Activated naive CD8-positive, alpha-beta T cell treated with anti-CD3 and anti-CD28 coated beads for 36 hours (primary cell): ENCODE measurements at places on chromosomes 2 and 18. TPM values are rescaled to one million over a fixed set of nuclear protein-coding genes. Genes with fewer than 3 reads are reported as not detected.

The CYBRD1 gene
- 0.52 TPM for total RNA-seq

The ANKAR gene
- 2.4 TPM for total RNA-seq

The REG1B gene
- total RNA-seq = not detected

The CNDP1 gene
- not detected for total RNA-seq

The ME2 gene
- total RNA-seq = 153 TPM

The MC2R gene
- not detected for total RNA-seq

The EHD3 gene
- 1.1 TPM for total RNA-seq

GRCh38 chr18:63292831-63293683 lies 26.5 kb downstream of the BCL2 start:
- DNase-seq = peak; percentile 34

GRCh38 chr2:127763776-127764175 lies 47.2 kb downstream of the WDR33 start:
- DNase-seq = no peak

DNA sequence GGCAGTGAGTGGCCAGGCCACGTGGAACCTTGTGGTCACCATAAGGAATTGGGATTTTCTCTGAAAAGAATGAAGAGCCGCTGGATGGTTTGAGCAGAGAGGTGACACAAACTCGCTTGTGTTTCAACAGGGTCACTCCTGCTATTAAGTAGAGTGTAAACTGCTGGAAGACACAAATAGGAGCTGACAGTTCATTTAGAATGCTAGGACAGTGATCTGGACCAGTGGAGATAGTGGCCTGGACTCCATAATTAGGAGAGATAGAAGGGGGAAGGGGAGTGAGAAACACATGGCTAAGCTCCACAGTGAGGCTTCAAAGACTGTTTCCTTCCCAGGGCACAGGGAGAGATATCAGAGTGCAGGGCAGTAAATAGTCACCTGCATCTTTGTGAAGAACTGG lies 381.1 kb upstream of the ST6GAL2 start:
- no peak for DNase-seq

DNA sequence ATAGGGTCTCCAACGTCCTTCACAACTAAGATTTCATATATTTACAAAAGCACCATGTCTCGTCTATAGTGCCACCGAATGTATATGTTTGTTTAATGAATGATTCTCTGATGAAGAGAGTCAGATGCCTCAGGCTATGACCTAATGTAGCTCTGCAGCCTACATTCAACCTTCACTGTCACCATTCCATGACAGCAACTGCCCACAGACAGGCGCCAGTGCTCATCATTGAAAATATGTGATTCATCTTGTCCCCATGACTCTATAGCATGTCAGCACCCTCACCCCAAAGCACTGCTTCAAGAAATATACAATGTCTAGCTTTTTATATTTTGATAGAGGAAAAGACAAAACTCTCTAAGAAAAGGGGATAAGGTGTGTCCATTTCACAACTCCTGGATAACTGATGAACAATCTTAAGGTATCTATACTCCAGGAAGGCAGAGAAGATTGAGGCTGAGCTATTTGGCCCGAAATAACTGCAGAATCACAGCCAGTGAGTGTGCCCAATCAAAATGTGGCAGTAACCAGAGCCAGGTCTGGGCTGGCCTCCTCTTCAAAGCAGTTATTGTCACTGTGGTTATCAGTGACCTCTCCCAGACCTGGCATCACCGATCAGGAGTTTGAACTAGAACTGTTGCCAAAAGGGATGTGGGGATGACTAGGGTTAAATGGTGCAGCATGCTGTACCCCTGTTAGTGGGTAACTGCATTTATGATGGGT lies 246.6 kb downstream of the SETBP1 start:
- DNase-seq = no peak

GRCh38 chr18:58104096-58104495 lies 60.1 kb downstream of the NEDD4L start:
- no peak for DNase-seq

DNA sequence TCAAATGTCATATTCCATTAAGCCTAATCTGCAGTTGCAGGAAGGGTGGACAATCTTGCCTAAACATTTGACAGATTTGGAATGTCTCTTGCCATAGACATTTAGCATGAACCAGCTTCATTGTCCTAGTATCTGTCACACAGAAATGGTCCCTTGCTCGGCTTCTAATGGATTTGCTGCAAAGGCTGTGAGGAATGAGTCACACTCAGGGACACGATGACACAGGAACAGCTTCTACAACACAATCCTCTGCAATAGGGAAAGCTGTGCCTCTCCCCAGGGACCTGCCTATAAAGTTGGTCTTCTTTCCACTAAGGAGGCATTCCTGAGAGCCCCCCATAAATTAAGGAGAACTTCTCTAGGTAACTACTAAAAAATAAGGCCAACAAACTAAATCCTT lies 155.1 kb upstream of the L3MBTL4 start:
- no peak for DNase-seq

GRCh38 chr2:31973665-31974064 lies 37.1 kb downstream of the MEMO1 start:
- no peak for DNase-seq

GRCh38 chr2:7539077-7539476 lies 621.9 kb downstream of the RNF144A start:
- no peak for DNase-seq

DNA sequence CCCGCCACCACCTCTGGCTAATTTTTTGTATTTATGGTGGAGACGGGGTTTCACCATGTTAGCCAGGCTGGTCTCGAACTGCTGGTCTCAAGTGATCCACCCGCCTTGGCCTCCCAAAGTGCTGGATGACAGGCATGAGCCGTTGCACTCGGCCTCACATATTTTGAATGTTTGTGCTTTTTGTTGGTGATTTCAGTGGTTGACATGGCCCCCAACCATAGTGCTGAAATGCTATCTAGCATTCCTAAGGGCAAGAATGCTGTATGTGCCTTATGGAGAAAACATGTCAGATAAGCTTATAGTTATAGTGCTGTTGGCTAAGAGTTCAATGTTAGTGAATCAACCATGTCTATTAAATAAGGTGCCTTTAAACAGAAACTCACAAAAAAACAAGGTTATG lies 8.9 kb downstream of the ZAP70 start:
- DNase-seq = no peak

GRCh38 chr2:201883606-201884369 lies 77.5 kb downstream of the CDK15 start:
- no peak for DNase-seq

DNA sequence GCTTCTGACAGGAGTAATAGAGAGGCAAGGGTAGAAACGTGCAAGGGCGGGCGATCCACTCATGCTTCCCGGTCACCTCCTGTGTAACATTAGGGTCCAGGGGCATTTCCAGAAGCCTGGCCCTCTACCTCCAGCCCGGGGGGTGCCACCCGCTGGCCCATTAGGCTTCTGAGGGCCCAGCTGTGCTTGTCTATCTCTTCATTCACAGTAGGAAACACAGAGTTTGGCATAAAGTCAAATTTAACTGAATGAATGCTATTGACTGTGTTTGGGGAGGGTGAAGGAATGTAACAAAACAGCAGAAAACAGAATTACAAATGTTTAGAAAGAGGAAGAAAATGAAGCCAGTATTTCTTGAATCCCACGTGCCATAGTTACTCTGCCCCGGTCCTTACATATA lies 112.4 kb upstream of the SLC66A3 start:
- DNase-seq = no peak

DNA sequence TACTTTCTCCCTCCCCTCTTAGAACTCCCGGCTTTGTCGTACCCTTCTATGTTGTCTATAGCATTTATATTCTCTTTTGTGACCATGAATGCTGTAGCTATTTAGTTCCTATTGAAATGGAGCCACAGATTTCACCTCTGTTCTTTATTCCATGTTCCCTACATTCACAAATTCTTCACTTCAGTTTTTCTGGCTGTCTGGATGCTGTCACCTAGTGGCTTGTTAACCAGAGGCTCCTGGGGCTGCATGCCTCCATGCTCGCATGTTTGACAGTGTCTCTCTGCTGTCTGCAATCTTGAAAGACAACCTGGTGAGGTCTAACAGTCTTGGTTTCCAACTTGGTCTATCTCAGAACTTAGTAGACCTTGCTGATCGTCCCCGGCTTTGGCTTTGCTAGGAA lies 48.2 kb downstream of the CFAP221 start:
- DNase-seq = no peak

- no peak for DNase-seq
Observed at GRCh38 chr2:101109451-101110118, 41.6 kb downstream of the TBC1D8 start.

GRCh38 chr2:228367356-228367755 lies 185.9 kb upstream of the SPHKAP start:
- no peak for DNase-seq

GRCh38 chr2:170714381-170715061 lies 616 bp upstream of the SP5 start:
- peak; percentile 25 for DNase-seq

GRCh38 chr2:67076239-67076624 lies 320.9 kb upstream of the ETAA1 start:
- no peak for DNase-seq

DNA sequence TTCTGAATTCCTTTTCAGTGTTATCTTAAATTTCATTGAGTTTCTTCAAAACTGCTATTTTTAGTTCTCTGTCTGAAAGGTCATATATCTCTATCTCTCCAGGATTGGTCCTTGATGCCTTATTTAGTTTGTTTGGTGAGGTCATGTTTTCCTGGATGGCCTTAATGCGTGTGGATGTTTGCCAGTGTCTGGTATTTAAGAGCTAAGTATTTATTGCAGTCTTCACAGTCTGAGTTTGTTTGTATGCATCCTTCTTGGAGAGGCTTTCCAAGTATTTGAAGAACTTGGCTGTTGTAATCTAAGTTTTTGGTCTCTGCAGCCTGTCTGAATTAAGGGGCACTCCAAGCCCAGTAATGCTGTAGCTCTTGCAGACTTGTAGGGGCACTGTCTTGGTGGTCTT lies 249.3 kb downstream of the ZNF385B start:
- DNase-seq = no peak

DNA sequence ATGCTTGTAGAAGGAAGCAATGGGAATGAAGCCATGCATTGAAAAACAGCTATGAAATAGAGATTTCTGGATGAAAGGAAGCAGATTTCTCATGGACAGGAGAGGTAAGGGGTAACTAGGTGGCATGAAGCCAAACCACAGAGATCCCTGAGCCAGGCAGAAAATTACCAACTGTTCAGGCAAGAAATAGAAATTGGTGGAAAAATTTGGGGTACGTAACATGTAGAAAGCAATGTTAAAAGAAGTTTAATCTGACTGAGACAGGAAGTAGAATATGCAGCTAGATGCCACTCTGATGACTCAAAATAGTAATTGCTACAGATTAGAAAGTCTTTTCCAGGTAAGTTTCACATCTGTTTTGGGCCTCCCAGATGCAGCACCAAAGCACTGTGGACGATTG lies 928.5 kb upstream of the CELF4 start:
- no peak for DNase-seq

DNA sequence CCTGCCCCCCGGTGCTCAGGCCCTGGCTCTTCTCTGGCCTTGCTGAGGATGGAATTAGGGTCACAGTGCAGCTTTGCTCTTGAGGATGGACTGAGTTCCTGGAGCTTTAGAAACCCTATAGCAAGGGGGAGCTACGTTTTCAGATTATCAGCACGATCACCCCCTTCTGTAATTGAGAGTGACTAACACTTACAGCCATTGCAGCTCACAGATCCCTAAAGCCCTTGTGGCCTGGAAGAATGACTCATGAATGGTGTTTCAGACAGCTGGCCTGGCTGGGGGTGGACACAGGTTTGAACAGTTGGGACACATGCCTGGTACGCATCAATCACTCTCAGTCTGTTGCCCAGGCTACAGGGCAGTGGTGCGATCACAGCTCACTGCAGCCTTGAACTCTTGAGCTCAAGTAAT lies 79.7 kb upstream of the IGFBP5 start:
- no peak for DNase-seq

DNA sequence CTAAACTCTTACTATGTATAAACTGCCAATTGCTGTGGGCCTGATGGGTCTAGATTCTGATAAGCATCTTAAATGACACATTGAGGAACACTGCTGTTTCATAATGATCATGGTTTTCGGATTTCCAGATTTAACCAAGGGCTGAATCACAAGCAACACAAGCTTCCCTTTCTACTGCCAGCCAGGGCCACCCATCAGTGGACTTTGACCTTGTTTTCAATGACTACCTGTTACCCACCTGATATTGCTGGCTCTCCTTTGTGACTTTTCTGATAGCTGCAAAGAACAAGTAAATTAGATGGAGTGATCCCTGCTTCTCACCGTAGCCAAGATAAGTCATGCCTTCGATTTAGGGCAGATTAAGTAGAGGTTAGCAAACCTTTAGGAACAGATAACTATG lies 259.0 kb downstream of the PAX3 start:
- no peak for DNase-seq

- DNase-seq = no peak
Observed at GRCh38 chr2:220504938-220505503, 877.6 kb downstream of the SLC4A3 start.

DNA sequence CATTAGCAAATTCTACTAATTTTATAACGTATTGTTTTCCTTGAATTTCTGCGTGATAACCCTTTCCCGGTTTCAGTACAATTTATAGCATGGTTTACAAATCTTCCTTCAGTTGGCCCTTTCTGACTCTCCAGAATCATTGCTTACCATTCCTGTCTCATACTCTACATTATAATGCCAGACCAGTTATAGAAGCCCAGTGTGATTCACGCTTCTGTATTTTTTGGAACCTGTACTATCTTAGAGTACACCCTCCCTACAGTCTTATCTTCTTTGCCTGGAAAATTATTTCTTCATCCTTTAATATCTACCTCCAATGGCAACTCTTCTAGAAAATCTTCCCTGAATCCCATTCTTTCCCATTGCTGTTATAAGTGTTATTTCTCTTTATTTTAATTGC lies 391.6 kb upstream of the SYT4 start:
- DNase-seq = no peak

DNA sequence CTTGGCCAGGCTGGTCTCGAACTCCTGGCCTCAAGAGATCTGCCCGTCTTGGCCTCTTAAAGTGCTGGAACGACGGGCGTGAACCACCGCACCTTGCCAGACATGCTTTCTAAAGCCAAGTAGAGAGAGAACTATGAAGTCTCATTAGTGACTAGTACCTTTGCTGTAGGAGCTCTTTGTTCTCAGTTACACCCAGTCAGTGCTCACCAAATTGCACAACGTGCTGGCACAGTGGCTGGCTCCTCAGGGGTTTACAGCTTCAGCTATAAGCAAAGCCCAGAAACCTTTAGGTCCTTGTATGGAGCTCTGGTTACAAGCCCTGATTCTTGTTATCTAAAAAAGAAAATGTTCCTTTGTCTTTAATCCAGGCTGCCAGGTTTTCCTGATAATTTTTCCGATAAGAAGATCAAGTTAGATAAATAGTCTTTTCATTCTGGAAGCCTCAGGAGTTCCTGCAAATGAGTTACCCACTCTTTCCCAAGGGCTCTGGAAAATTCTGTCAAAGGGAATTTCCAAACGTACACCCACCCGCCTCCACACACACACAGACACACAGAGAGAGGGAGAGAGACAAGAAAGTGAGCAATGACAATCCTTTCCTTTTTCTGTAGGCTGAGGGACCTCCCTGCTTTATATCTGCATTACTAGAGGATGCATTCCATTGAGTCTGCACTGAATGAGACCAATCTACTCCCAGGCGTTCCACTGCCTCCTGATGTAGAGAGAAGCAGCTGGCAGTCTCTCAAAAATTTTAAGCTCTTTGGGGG lies 100.2 kb upstream of the CSRNP3 start:
- DNase-seq = no peak

- no peak for DNase-seq
Observed at GRCh38 chr2:197197895-197198311, 112.7 kb downstream of the ANKRD44 start.
